ENCODE measurements at places on chromosomes 4 and X. TPM values are rescaled to one million over a fixed set of nuclear protein-coding genes. Genes with fewer than 3 reads are reported as not detected.

Gene PNMA3
- total RNA-seq, result not detected

Gene YTHDC1
- 28.8 TPM for total RNA-seq

Gene CYSLTR1
- not detected for total RNA-seq

Gene CLDN2
- not detected for total RNA-seq

DNA sequence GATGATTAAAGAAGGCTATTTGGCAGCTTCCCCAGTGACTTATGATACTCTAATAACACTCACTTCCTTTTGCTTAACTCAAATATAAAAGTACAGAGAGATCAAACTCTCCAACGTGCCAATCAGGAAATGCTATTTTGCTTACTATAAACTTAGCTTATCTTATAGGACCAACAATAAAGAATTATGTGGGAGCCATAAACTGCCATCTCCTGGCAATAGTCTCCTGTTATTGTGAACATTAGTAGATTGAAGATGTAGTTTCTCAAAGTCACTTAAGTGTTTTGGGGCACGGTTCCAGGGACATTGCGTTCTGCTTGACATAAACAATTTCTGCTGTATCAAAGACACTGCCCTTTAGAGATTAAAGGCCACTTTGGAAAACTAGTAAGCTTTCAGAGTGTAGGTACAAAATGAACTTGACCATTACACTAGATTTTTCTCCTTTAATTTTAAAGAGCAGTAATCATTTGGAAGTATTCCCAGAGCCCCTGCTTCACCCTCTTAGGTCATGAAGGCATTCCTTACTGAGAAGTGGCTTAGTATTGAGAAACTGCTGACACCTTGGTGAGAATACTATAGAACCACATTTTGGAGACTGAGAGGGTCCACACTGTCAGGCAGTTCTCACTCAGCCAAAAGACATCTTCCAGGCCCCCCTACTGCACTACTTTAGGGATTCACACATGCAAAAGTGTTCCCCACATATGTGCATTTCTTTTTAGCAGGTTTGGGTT, 51.9 kb downstream of the MAOA start:
- peak; percentile 18 for DNase-seq

- no peak for DNase-seq
Observed at GRCh38 chrX:12383196-12383595, 244.9 kb downstream of the FRMPD4 start.

DNA sequence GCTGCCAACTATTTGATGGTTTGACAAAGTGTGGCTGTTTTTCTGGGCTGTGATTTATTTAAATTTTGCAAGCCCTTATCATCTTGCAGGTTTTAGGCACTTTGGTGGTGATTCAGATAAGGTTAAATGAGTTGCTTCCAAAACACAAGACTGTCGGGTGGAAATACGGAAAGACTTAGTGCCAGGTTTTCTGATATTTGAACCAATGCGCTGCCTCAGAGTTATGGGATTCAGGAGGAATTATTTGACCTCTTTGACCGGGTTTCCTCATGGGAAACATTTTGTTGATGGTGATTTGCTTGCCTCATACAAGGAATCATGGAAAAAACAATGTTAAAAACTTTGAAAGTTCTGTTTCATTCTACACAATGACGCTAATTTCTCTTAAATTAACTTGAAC, 136.1 kb upstream of the MAP9 start:
- peak; percentile 16 for DNase-seq

- DNase-seq, result no peak
Observed at GRCh38 chr4:26943391-26943790, 82.8 kb downstream of the STIM2 start.

GRCh38 chr4:48906206-48907173, at the start of gene OCIAD2:
OCIAD2 (minus strand) TSS chr4:48906774; CDS start chr4:48904549, 2,225 bp downstream.
- peak; percentile 75 for DNase-seq

DNA sequence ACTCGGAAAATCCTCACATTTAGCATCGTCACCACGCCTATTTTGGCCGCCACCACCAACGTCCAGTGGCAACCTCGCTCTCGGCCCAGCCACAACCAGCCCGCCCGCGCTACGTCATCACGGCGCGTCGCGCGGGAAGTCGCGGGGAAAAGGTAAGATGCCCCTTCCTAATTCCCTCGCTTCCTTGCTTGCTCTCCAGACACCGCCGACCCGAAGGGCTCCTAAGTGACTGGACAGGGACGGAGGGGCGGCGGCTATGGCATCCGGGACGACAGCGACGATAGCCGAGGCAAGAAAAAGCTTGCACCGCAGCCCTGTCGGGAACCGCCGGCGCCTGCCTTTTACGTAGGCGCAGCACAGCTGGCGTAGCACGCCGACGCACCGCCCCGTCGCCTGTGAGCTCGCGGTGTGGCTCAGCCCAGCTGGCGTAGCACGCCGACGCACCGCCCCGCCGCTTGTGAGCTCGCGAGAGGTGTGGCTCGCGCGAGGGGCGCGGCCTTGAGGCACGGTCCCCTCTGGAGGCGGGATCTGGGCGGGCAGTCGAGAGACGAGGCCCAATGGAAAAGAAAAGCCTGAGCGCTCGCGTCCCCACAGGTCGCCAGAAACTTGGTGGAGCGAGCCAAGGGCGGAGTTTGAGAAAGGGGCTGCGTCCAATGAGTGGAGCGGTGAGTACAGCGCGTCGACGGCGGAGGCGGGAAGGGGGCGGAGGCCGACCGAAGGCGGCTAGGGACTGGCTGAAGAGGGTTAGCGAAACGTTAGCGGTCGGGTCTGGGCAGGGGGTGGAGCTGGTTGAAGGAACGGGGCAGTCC, at the start of gene HDAC6:
HDAC6 (plus strand) TSS at position 788 of the 809 bp plus-strand sequence. CDS start 626 bp downstream, outside the sequence.
- peak; percentile 99 for DNase-seq

DNA sequence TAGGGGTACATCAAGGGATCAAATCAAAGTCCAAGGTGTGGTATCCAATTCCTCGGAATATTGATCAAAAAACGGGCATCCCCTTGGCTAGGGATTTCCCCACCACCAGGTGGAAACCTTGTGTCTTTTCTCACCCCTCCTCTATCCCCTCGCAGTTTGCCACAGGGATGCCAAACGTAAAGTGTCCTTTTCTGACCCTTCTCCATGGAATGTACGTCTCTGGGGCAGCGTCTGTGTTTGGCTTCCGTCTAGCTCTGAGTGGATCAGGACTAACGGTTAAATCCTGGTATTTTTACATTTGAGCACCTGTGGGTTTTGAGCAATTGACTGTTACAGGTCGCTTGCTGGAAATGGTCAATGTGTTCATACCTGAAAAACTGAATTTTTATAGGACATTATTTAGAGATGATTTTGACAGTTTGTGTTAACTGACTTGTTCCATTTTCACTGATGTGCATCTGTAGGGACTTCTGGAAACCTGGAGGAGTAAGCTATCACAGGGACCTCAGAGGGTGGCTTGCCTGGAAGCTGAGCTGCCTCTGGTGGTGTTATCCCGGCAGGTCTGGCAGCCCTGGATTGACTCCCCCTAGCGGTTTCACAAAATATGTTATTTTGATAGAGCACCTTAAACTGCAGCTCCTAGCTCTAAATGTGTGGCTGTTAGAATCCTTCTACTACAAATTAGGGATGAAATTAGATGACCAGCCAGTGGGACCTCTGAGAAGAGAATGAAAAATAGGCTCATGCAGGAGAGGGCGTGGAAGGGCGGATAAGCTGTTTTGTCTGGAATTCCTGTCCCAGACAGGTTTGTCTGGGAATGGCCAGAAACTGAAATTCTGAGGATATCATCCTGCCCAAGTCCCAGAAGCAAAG, 8.8 kb upstream of the MGST2 start:
- peak; percentile 88 for DNase-seq

DNA sequence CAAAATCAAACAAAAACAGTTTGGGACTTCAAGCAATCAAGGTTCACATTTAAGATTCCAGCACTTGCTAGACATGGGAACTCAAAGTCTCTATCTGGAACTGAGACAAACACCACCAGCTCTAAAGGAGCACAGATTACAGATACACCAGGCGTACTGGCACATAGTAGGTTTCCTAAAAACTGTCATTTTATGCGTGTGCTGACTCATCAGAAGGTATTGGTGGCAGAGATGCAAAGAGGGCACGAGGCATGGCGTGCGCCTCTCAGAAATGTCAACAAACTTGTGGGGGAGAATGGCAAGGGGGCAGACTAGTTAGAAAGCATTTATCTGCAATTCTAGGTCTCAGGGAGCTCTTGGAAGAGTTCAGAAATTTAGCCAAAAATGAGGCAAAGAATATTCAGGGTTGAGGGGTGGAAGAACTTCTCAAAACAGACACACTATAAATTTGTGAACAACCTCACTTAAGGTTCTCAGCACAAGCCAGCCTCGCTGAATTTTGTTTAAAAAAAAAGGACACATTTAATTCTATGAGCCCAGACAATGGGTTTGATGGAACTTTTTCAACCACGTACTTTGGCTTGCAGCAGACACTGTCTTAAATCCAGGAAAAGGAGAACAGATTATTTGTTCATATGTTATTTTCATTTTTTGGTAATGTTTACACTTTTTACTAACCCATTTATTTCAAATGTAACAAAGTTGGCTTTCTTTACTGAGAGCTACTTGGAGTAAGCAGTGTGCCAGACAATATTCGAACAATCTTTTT, 100.0 kb downstream of the SHISA3 start:
- no peak for DNase-seq

GRCh38 chrX:10759141-10759799, 138.9 kb upstream of the MID1 start:
- DNase-seq, result no peak

- no peak for DNase-seq
Observed at GRCh38 chr4:7782783-7783182, 156.9 kb downstream of the AFAP1 start.

DNA sequence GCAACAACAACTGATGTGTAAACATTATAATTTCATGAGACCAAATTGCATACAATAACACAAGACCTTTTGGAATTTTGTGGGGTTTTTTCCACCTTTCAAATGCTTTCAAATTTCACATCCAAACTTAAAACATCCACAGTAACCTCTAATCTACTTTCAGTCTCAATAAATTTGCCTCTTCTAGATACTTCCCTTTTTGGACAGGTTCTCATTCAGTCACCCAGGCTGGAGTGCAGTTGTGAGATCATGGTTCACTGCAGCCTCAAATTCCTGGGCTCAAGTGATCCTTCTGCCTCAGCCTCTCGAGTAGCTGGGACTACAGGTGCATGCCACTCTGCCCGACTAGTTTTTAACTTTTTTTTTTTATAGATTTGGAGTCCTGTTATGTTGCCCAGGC, 556.6 kb downstream of the NLGN4X start:
- no peak for DNase-seq

- no peak for DNase-seq
Observed at GRCh38 chrX:9127986-9128385, 94.1 kb upstream of the FAM9B start.

DNA sequence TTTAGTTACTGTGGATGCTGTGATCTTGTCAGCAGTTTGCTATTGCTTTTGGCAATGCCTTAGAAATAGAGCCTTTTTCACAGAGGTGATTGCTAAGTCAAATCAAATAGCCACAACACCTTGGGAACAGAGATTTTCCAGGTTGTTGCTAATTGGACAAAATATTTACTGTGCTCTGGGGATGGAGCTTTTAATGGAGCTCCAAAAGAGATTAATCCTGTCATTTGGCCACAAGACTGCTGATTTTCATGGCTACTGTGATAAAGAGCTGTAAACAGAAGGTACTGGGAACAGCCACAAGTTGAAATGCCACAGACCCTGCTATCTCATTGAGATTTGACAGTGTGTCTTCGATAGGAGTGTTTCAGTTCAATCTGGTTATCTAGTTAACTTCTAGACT, 1715.2 kb upstream of the ADGRL3 start:
- no peak for DNase-seq

DNA sequence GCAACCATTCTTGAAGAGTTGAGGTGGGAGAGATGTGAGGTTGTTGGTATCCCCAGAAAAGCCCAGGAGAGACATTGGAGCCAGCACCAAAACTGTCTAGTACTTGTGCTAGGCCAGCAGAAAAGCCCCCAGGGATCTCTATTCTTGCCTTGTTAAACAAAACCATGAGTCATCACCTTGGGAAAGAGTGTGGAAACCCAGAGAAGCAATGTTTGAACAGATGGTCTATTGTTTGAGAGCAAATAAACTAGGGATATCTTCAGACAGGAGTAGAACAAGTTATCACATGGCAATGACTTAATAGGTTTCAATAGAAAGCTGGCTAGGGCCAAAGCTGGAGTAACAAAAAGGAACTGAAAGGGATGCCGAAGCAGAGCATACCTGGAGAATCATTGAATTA, 195.7 kb upstream of the CASK start:
- no peak for DNase-seq

- peak; percentile 88 for DNase-seq
Observed at GRCh38 chr4:54945838-54946237, 179.6 kb downstream of the KDR start.

DNA sequence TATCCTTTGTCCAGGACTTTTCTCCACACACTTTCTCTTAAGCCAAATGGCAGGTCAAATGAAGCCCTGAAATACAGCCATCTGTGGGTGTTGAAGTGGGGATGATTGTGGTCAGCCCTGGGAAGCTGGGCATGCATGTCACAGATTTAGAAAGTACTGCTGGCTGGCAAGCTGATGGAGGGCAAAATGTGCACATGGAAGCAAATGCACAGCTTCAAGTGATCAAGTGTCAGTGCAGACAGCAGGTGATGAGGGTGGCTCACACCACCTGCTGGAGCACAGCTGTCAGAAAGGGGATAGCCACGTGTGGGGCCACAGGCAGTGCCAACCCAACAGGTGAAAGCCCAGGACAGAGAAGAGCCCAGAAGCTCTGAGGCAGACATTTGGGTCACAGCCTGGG, 40.3 kb upstream of the ATXN3L start:
- DNase-seq, result no peak

- no peak for DNase-seq
Observed at GRCh38 chrX:123648028-123648810, 84.6 kb downstream of the THOC2 start.

- no peak for DNase-seq
Observed at GRCh38 chrX:28487818-28488217, 99.4 kb upstream of the IL1RAPL1 start.

DNA sequence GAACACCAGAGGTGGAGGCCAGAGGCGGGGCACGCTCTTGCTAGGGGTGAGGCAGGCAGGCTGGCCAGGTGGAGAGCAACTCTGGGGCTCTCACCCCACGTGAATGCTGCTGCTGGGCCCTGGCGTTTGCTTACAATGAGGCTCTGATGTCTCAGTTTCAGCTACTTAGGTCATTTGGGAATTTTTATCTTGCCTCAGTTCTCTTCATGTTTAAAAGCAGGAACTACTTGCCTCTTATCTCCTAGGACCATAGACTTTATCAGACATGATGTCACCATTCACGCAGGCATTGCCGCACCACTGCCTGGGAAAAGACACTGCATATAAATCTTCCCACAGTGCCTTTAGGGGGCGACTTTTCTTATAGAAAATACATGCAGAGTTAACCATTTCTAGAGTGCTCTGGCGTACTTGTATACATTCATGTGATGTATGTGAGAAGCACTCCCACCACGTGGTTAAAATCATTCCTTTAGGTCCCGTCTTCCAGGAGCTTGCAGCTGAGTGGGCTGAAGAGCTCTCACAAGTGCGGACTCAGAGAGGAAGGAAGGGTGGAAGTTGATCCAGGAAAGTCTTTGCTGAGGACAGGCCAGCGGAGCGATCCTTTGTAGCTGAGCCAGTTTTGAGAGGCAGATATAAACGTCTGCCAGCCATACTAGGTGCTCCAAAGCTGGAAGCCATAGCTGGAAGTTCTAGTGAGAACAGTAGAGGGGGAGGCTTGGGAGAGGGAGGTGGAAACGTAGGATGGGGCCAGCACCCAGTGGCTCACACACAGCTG, 84.3 kb upstream of the CLDN34 start:
- peak; percentile 68 for DNase-seq

GRCh38 chr4:6109842-6110560, 90.3 kb downstream of the JAKMIP1 start:
- DNase-seq, result peak; percentile 6
